HTR-8/SVneo (cell line): ENCODE measurements at places on chromosomes 3 and 15.

- no peak for DNase-seq
Observed at GRCh38 chr3:37660782-37661181, 200.9 kb upstream of the CTDSPL start.

GRCh38 chr3:134239538-134239937 lies 11.1 kb downstream of the RYK start:
- no peak for DNase-seq

DNA sequence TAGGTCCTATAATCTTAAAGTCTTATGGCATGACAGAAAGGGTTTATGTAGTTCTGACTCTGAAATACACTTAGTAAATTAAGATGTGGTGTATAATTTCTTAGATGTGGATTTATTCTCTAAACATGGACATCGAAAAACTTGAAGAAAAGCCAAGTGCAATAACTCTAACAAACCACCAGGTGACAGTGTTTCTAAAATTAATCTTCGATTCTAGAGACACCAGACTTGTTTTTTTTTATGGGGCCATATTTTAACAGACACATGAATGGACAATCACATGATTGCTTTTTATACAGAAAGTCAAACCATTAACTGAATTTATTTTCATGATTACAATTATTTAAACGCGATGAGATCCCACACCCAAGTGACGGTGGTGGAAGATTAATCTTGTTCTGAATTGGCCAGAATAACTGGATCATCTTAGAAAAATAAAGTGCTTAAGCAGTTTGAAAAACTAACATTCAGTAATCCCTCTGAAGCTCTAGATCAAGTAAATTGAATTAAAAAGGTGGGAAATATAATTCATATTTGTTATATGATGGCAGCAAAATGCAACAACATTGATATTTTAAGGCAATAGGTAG lies 305.1 kb downstream of the LSAMP start:
- DNase-seq = no peak

GRCh38 chr3:122305818-122306621 lies 19.0 kb upstream of the CSTA start:
- DNase-seq = no peak

- DNase-seq = no peak
Observed at GRCh38 chr3:42518800-42519567, 16.5 kb downstream of the VIPR1 start.

DNA sequence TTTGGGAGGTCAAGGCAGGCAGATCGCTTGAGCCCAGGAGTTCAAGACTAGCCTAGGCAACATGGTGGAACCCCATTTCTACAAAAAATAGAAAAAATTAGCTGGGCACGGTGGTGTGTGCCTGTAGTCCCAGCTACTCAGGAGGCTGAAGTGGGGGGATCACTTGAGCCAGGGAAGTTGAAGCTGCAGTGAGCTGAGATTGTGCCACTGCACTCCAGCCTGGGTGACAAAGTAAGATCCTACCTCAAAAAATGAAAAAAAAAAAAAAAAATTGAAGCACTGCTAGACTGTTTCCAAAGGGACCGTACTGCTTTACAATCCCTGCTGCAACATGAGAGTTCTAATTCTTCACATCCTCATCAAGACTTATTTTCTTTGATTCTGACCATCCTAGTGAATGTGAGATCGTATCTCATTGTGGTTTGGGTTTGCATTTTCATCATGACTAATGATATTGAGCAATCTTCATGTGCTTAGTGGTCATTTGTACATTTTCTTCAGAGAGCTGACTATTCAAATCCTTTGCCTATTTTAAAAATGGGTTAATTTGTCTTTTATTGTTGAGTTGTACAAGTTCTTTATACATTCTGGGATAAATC lies 10.8 kb downstream of the CMTM8 start:
- DNase-seq = peak; percentile 75

GRCh38 chr15:99434506-99435112 lies 131.2 kb upstream of the MEF2A start:
- no peak for DNase-seq

- DNase-seq = no peak
Observed at GRCh38 chr3:187261541-187261969, 30.0 kb downstream of the MASP1 start.

DNA sequence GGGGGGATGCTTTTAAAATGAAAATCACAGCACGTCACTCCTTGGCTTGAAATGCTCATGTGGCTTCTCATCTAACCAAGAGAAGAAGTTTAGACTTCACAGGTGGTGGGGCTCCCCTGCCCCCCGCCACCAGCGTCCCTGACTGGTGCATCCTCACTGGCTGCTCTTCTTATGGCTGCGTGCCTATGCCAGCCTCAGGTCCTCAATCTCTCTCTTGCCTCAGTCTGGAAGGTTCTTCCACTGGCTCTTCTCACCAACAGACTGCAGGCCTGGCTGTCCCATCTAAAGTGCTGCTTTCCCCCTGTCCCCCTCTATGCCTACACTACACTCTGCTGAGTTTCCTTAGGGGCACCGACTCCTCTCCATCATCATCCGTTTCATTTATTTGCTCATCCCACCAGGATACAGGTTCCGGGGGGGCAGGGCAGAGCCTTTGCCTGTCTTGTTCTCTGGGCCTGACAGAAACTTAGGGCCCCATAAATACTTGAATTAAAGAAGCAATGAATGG lies 20.6 kb downstream of the ABTB1 start:
- DNase-seq = no peak

- no peak for DNase-seq
Observed at GRCh38 chr3:27628026-27628750, 93.9 kb downstream of the EOMES start.

- DNase-seq = no peak
Observed at GRCh38 chr15:77312523-77312922, 107.4 kb downstream of the PEAK1 start.

DNA sequence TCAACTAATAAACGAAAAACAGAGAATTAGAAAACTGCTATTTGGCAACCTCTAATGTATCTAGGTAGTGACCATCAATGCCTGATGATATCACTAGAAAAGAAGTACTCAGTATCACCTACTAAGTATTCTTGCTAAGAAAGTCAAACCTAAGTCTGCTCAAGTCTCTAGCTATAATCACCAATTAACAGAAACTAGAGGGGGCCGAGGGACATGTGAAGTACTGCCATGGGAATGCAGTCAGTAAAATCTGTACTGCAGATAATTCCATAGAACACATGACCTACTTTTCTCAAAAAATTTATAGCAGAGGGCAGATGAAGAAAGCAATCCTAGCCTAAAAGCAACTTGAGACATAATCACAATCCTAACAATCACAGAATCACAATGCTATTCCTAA lies 51.4 kb downstream of the CPEB1 start:
- no peak for DNase-seq

DNA sequence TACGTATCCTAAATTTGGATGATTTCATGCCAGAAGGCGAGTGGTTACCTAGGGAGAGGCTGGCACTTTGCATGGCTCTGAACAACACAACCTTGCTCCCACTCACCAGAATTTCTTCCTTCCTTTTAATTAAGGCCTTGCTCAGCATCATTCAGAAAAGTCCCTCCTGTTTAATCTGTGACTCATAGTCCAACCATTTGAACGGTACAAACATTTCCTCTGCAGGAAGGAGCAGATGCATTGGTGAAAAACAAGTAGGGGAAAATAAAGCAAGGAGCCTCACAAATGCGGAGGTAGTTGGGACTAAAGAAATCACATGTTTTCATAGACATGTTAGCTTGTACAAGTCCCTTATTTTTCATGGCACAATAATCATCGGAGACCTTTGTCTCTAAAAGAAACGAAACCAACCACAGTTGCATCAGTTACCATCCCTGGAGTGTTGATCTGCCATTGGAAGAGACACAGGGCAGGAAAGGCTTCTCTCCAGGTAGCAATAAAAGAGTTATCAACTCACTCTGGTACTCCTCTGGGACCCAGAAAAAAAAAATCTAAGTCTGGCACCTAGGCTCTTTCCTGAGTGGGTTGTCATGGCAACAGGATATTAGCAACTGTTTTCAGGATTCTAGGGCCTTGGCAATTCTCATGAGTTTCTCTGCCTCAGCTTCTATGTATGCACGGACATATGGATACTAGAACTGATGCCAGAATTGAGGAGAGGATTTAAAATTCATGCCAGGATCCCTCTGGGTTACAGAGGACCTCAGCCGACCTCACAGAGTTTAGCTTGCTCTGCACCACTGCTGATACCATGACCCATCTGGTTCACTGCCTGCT lies 255.4 kb upstream of the ARPP21 start:
- no peak for DNase-seq

DNA sequence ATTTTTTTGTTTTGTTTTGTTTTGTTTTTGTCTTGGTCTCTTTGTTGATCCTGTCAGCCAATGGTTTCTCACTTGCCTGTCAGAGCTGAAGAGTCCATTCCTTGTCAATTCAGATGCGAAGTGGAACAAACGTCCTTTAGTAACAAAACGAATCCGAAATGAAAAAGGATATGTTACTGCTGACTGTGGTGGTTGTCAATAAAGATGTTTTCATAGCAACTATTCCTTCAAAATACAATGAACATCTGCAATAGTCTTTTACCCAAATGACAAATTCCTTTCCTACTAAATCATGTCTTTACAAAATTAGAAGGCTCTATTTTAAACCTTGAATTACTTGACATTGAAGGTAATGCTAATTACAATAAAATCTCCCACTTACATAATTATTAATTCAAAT lies 134.7 kb downstream of the SERPINI1 start:
- DNase-seq = no peak

DNA sequence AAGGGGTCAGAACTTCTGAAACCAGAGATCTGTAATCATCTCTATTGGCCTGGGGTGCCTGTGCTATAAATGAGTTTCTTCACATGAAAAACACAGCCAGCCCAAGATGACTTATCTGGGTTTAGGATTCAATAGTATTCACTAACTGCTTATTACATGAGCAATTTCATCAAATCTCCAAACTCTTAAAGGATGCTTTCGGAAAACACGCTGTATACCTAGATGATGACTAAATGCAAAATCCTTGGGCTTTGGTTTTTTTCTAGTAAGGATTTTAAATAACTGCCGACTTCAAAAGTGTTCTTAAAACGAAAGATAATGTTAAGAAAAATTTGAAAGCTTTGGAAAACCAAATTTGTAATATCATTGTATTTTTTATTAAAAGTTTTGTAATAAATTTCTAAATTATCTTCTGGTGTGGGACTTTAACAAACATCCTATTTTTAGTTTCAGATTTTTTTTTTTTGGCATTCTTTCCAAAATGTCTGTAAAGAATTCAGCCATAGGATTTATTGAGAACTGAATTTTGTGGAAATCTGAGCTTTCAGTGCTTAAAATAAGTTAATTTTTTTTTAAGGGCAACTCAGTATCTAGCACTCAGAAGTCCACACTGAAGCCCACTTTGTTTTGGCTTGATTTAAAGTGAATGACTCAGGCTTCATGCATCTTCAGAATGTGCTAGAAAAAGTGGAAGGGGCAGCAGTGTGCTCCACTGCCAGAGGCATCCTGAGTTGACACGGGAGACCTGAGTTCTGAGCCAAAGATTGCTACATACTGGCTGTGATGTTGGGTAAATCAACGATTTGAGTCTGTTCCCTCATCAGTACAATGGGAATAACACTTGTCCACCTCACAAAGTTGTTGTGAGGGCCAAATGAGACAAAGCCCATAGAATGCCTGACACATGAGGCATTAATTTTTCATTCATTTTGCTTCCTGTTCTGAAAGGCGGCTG lies 18.7 kb downstream of the TMEM43 start:
- peak; percentile 80 for DNase-seq

GRCh38 chr3:65413891-65414290 lies 624.8 kb downstream of the MAGI1 start:
- no peak for DNase-seq

DNA sequence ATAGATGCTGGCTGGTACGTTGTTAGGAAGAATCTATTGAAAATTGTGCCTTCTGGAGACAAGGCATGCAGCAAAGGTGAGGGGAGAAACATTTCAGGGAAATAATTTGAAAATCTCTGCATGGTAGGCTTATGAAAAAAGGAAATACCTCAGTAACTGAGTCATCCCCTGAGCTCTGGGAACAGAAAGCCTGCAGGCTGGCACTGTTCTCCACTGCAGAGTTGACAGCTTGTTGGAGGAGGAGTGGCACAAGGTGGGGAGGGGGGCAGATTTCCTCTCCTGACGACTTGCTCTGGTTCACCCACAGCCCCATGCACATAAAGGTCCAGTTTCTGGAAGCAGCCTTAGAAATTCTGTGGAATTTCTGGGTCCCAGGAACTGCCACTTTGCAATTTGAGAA lies 179.4 kb downstream of the ABHD5 start:
- peak; percentile 70 for DNase-seq

DNA sequence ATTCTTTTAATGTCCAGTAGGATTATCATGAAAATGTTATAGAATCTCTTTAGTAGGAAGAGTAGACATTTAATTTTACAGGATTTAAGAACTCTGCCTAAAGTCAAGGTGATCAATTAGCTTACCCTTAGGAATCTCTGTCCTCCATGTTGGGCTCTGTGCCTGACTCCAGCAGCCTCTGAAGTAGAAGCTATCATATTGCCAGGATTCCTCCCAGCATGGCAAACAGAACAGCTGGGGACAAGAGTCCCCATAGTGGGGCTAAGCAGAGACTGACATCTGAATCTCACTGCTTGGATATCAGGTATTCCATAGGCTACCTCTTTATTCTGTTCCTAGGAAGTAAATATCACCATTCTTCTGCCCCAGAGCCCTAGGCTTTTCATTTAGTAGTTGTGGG lies 1.5 kb downstream of the SLC15A2 start:
- DNase-seq = no peak

GRCh38 chr15:40339621-40339945 lies 1.2 kb downstream of the CCDC9B start:
- DNase-seq = no peak

DNA sequence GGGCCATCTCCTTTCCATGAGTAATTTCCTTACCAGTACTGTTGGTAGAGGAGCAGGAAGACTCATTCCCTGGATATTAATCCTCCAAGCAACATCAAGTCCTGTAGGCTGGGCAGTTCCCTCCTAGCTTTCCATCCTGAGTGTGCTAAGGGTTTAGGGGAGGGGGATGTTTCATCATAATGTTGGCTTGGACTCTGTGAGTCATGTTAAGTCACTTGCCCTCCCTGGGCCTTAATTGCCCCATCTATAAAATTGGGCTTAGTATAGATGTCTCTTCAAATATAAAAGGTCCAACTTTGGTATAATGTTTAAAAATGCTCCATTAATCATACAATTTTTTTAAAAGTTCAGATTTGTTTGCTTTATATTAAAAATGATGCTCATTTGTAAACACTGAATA lies 52.7 kb downstream of the TLE3 start:
- no peak for DNase-seq

GRCh38 chr15:74540161-74540760 lies 759 bp upstream of the ARID3B start:
- DNase-seq = no peak

DNA sequence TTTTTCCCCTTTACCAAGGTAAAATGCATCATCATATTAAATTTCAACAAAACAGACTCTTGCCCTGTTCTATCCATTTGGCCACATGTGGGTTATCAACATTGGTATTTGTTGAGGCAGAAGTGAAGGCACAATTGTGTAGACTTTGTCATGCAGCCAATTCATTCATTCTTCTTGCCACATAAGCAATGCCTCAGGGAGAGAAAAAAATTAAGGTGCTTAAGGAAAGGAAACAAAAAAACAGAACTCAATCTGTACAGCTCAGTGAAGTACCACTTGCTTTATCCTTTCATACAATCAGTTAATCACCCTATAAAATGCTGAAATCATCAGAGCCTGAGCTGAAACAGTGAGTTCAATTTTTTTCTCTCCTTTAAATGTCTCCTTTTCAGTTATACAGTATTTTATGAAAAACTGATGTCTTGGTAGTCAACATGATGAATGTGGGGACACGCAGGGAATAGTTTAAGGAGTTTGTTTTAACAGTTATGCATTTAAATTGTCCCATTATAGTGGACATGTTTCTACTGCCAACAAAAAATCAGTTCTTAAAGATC lies 588.9 kb downstream of the MFSD1 start:
- no peak for DNase-seq

GRCh38 chr3:177035676-177036075 lies 161.6 kb downstream of the TBL1XR1 start:
- no peak for DNase-seq
